ENCODE measurements at places on chromosomes 5 and 9.

DNA sequence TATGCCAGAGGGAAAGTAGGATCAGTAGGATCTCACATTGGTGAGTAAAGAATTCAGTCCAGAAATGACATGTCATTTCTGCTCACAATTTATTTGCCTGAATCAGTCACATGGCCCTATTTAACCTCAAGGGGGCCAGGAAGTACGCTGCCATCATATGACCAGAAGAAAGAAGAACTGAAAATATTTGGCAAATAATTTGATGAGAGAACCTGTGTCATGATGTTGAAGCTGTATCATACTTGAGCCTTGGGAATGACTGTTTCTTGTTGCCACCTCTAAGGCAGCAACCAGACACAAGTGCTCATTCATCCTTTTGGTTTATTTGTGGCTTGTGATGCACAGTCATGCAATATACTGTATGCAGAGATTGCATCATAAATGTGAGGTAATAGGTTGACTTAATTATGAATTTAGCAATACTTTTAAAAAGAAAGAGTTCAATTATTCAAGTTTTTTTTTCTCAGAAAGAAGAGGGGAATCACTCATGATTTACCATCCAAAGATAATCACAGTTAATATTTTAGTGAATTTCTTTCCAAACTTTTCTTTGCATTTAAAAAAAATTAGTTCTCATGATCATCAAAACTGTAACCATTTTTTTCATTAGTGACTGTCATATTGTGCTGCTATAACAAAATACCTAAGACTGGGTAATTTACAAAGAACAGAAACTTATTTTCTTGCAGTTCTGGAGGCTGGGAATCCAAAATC is 8.2 kb upstream of the ZFYVE16 start:
- no peak for DNase-seq

DNA sequence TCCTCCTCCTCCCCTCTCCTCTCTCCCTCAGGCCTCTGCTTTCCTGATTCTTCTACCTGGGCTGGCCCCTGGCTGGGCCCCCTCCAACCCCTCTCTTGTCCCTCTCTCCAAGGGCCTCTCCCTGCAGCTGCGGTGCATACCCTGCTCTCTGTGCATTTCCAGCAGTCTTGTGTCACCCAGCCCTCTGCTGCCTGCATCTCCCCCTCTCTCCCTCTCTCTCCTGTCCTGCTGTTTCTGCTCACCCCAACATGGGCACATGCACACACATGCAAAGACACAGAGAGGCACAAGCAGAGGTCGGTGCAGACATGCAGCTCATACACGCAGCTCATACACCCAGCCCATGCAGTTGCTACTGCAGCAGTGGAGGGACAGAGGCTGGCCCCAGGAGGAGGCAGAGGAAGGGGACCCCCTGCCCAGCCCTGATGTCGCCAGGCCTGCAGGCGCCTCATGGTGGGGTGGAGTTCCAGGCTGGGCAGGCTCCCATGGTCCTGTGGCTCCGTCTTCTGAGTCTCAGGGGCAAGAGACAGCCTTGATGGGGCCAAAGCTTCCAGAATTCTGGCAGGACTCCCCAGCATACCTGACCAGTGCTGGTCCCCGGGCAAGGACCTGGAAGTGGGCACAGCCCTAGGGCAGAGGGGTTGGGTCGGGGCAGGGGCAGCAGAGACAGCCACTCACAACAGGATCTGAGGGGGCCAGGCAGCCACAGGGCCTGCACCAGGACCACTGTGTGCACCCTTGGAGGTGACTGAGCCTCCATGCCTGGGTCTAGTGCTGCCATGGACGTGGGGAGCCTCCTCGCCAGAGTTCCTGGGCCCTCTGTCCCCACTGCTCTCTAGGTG is 216.9 kb downstream of the C9orf50 start:
- DNase-seq = no peak

GRCh38 chr5:16936150-16936988 is at the start of gene MYO10:
TSS of gene MYO10 (minus strand) at chr5:16936288. CDS start at chr5:16935808, 480 bp downstream.
- DNase-seq = peak; percentile 91

GRCh38 chr5:1412163-1412562 is 33.1 kb downstream of the SLC6A3 start:
- DNase-seq = no peak

DNA sequence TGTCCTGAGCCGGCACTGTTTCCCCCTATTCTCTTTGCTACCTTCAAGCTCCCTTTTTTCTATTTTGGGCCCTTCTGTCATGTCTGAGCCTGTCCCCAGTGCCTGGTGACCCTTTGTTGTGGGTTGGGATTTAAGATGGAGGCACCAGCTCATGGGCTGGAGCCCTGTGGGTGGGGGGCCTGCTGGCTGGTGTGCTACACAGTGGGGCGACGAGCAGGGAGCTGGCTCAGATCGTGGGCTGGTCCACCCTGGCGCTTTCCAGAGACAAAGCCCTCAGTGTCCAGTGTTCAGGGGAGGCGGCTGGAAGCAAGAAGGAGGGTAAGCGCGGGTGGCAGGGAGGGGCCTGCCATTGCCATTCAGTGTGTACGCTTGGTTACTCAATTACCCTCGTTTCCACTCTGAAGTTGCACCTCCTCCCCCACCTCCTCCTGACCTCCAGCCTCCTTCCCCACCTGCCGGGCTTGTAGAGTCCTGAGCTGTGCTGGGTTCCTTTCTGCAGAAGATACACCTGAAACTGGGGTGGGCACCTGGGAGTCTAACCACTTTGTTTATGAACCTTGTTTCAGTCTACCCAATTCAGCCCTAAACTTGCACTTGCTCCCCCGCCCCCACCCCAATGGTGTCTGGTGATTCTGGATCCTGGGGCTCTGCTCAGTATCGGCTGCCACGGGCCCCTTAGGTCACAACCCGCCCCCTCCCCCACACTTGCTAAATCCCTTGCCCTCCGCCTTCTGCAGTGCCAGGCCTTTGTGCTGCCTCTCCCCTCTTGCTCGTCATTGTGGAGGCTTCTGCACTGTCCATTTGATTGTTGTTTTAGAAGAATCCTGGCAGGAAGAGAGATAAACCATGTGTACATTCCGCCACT is 49.9 kb downstream of the MVB12B start:
- no peak for DNase-seq

DNA sequence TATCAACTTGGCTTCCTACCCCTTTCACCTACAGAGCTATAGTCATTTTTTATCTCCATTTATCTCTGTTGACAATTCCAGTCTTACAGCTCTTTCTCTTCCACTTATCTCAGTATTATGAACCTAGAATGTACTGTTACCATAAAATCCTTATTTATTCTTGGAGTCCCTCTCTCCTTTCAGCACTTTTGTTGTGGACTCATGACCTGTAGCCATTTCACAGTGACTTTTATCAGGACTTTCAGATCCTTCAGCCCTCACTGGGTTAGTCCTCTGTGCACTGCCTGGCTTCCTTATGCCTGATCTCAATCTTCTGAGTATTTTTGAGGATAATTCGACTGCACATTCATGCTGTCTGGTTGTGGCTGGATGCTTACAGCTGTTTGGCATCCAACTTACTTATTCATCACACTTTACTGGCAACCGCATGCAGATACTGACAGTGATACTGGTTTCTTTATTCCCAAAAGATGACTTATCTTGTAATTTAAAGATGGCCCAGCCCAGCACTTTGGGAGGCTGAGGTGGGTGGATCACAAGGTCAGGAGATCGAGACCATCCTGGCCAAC is 293.3 kb downstream of the MAN2A1 start:
- DNase-seq = no peak

DNA sequence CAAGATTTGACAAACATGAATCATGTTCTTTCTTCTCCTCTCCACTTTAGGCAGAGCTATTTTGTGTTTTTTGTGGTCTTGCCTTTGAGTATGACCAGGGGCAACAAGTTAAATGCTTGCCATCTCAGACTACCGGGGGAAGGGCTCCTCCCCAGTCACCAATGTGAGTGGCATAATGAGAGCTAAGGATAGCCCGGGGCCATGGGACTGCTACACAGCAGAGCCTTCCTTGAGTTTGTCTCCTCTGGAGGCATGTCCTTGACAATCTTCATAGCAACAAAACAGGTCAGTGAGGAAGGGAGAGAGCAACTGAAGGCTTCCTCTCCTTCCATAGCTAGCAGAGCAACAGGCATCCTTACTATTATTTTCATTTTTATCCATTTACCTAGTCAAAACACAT is 299.3 kb downstream of the ENC1 start:
- no peak for DNase-seq

DNA sequence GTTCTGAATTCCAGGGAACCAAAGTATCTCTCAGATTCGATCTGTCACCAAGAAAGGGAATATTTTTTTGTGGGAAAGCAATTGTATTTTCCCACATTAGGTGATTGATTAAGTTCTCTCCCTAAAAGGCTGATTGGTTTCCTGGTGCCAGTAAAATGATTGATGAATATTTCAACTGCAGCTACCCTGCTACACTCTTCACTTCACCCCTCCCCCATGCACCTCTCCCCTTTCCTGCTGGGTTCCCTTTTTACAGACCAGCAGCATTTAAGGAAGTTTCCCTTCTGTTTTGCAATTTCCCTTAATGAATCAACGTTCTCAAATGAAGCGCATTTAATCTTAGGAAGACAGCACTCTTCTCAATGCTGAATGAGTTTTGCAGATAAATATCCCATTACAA is 13.1 kb downstream of the NR6A1 start:
- DNase-seq = no peak

DNA sequence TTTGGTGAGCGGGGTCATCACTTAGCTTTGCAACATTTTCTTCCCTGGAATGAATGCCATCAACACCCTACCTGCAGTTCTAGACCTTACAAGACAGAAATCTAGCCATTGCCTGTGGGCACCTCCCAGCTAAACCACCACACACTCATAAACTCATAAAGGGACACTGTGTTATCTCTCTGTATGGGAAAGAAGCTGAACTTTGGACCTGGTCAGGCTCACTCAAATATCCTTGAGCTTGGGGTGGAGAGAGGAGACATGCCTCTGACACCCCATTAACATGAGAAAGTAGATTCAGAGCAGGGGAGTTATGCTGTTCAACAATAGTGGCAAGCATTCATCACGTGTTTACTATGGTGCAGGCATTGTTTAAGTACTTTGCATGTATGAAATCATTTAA is 205.6 kb downstream of the ZNF462 start:
- peak; percentile 42 for DNase-seq

- DNase-seq = no peak
Measured at GRCh38 chr5:100900796-100901781, 2.0 kb downstream of the ST8SIA4 start.
